Stimulated activated CD4-positive, alpha-beta T cell treated with anti-CD3 and anti-CD28 coated beads, Interleukin-1b, Interleukin-23, amount 100 ng/mL, for 1 hour (primary cell): ENCODE measurements at places on chromosomes 5 and 9.

DNA sequence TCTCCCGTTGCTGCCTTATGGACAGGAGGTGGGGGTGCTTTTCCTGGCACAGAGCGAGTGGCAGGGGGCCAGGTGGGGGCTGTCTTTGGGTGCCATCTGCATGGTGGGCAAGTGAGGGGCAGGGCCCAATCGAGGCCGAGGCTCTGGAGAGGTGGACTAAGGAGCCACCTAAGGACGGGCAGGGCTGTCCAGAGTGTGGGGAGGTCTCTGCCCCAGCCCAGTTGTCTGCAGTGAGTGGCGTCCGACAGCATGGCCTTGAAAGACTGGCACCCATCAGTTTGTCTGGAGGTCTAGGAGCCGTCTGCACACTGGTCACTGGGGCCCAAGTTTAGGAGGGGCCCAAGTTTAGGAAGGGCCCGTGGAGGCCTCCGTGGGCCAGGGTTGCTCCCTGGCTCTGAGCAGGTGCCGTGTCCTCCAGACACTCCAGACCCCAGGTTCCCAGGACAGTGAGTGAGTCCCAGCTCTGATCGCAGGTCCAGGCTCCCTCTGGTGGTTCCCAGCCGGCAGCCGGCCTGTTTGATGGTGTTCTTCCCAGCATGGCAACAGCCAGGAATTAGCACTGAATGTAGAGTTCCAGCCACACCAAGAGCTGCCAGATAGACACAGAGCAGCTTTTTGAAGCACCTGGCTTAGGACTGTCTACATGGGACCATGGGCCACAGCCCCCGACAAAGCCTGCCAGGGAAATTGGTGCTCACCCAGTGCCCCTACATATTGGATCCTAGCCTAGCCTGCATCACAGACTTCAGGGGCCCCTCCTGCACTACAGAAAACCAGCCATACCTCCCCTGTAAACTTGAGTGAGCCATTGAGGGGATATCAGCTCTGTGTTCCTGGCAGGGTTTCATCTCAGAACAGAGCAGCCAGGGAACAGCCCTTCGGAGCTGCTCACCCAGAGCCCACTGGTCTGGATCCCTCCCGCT lies 120.9 kb downstream of the WNK2 start:
- no peak for DNase-seq

DNA sequence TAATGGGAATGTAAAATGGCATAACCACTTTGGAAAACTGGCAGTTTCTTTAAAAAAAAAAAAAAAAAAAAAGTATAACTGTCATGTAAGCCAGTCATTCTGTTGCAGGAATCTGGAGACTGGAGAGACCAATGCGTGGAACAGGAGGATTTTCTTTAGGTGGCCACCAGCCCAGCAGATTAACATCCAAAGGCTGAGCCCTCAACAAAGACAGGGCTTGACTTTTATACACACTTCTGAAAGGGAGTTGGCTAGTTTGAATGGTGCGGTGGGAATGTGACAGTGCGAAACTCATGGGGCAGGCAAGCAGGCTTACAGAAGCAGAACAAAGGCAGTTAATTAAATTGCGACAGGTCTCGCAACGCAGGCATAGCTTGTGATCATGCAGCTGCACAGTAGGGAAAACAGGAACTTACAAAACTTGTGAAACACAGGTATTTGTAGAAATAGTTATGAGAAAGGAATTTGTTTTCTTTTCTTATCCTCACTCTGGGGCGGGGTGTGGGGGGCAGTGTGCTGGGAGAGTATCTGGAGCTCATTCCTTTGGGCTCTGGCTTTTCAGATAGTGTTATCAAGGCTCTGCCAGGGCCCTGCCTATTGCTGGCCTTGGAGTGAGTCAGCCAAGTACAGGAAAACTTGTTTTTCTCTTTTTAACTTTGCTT lies 12.0 kb downstream of the UIMC1 start:
- DNase-seq = no peak

DNA sequence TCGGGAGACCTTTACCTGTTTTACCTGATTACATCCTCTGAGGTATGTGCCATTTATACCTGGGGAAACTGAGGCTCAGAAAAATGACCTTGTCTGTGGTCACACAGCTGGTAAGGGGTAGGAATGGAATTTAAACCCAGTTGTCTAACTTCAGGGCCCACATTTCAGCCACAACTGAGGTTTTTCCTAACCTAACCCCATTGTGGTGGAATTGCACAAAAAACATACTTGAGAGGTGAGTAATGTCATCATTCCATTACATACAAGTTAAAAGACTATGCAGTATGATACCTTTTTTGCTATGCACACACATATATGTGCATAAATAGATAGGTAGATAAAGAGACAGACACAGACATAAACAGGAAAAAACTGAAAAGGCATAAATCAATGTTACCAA lies 14.1 kb downstream of the FGF1 start:
- DNase-seq = no peak

GRCh38 chr5:169196059-169196458 lies 104.9 kb downstream of the SLIT3 start:
- DNase-seq = no peak

GRCh38 chr5:2093859-2094615 lies 211.3 kb upstream of the IRX4 start:
- DNase-seq = no peak

GRCh38 chr5:11171236-11171635 lies 410.2 kb upstream of the DAP start:
- DNase-seq = no peak

GRCh38 chr5:75466006-75466716 lies 45.3 kb downstream of the CERT1 start:
- DNase-seq = no peak

DNA sequence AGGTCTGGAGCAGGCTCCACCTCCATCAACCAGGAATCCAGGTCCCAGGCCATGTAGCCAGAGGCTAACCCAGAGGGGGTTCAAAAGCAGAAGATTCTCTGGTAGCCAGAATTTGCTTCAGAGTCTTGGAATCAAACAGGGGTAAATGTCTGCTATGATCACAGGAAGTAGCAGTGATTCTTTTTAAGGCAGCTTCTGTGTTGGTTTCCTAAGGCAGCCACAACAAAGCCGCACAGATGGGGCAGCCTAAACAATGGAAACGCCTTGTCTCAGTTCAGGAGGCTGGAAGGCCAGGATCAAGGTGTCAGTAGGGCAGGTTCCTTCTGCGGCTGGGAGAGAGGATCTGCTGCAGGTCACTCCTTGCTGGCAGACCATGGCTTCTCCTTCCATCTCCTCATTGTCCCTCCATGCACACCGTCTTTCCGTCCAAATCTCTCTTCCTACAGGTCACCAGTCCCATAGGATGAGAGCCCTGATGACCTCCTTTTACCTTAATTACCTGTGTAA lies 167.3 kb downstream of the ROR2 start:
- no peak for DNase-seq

DNA sequence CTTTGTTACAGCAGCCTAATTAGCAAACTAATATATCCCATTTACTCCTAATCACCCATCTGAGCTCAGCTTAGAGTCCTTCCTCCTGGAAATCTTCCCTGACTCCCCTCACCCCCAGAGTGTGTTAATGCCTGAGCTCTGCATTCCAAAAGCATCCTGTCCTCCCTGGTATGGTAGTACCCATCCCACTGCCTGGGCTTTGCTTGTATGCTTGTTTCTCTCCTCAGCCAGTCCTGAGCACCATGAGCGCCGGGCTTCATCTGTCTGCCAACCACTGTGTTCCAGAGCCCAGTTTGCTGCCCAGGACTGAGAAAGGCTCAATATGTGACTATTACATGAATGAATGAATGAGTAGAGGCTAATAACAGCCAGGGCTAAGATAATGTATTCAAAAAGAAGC lies 272.4 kb downstream of the CDK5RAP2 start:
- no peak for DNase-seq

DNA sequence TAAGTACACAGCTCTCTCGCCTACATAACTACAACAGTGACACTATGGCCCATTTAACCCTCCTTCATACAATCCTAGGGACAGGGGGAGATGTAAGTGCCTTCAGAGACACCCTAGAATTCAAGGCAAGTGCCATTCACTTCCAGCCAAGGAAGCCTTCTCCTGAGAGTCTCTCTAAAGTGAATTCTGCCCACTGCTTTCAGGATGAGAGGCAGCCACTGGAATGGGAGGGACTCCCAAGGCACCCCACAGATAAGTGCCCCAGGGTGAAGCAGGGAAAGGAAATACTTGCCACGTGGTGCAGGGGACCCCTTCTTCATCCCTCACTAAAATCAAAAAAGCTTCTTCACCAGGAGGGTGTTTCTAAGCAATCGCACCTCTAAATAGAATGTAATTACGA lies 283.7 kb downstream of the ZNF608 start:
- DNase-seq = no peak

DNA sequence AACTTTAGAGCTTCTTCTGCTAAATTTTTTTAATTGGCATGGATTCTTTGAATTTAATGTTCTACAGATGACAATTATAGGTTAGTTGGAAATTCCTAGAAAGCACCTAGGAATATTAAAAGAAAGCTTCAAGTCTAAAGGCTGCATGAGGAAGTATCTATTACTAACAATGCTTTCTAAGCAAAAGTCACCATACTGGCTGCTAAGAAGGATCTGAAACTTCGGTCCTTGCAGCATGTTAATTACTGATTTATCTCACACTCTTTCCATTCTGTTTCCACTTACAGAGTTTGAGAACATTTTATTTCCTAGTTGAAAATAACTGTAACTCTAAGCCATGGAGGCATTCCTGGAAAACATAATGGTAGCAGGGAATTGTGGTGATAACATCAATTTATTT lies 8.4 kb downstream of the SEMA6A start:
- no peak for DNase-seq

DNA sequence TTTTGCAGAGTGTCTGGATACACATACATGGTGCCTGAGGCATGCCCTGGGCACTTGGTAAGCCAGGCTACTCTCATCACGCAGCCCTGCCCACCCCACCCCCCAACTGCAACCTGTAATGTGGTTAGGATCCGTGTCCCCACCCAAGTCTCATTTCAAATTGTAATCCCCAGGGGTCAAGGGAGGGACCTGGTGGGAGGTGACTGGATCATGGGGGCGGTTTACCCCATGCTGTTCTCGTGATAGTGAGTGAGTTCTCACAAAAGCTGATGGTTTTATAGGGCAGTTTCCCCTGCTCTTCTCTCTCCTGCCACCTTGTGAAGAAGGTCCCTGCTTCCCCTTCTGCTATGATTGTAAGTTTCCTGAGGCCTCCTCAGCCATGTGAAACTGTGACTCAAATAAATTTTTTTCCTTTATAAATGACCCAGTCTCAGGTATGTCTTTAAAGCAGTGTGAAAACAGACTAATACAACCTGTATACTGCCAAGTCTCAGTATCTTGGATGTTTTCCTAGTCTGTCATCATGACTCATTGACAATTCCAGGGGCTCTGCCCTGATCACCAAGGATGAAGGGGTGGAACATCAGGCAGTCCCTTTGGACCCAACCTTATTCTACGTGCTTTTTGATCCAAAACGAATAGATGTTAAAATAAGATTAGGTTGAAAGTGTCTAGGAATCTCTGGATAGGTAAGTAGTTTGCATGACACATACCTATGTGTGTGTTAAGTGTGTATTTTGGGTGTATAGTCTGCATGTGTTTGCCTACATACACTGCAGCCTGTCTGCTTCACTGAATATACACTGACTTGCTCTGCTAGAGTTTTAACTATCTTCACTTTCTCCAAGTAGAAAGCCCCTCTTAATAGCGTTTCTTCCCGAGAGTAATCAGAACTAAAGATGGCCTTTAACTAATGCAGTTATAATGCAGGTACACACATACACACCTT lies 293.8 kb downstream of the SLIT3 start:
- no peak for DNase-seq
